ENCODE measurements at places on chromosomes 5 and 9.

GRCh38 chr9:33795819-33796218 is 458 bp downstream of the PRSS3 start:
- no peak for DNase-seq

GRCh38 chr5:173891308-173892116 is 3.4 kb downstream of the CPEB4 start:
- DNase-seq, result no peak

- no peak for DNase-seq
Observed at GRCh38 chr5:168316139-168316578, 24.7 kb downstream of the WWC1 start.

- DNase-seq, result no peak
Observed at GRCh38 chr9:85715587-85715986, 26.2 kb downstream of the AGTPBP1 start.

- DNase-seq, result no peak
Observed at GRCh38 chr9:83030391-83031107, 32.4 kb downstream of the RASEF start.

DNA sequence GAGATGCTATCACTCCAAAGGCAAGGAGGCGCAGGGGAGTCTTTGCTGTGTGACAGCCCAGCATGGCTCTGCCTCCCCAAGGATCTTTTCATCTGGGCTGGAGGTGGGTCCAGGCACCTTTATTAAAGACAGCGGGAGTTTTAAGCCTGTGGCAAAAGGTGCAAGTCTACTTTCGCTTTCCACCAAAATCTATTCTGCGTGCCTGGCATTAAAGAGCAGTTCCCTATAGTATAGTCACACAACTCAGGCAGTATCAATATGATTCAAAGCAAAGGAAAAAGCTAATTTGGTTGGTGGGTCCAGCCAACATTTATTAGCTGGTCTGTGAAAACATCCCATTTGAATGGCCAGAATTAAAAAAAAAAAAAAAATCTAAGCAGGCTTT is 398.7 kb downstream of the EBF1 start:
- DNase-seq, result no peak

DNA sequence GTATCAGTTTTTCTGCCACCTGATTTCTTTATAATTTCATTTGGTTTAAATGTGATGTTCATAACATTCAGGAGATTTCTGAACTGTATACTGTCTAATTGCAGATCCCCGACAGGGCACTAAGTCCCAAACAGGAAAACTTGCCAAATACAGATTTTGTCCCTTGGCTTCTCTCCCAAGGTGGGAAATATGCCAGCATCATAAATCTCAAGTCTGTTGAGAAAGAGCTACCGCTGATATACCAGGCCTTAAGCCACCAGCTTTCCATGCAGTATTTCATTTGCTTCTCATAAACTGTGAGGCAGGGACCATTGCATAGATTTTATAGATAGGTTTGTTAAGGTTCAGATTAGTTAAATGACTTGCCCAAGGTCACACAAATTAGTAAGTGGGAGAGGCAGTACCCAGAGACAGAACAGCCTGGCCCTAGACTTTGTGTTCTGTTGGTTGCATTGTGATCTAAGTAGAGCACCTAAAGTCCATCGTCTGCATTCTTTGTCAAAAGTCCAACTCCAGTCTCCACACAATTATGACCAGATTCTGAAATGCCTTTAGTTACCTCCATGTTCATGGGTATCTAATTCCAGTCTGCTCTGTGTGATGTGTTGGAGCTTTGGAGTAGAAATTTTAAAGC is 16.2 kb downstream of the GPR21 start:
- DNase-seq, result no peak

GRCh38 chr9:30058463-30058862 is 2326.0 kb upstream of the ACO1 start:
- DNase-seq, result no peak

DNA sequence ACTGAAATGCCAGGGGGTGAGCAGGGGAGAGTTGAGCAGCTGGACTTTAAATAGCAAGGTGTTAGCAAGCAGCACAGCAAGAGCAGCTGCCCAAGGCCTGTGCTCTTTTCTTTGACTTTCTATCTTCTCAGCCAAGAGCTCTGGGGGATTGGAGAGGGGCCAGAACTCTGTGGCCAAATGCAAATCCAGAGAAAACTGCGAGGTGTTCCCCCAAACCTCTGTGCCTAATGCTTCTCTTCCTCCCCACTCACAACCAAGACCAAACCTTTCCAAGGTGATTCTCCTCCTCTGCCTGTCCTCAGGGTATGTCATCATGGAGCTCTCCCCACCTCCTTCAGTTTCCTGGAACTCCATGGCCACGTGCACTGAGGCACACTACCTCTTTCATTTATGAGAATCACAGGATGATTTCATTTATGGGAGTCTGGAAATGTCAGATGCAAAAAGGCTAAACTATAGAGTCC is 118.7 kb upstream of the WWC1 start:
- DNase-seq, result no peak

GRCh38 chr5:135571066-135571609 is 7.7 kb downstream of the CXCL14 start:
- DNase-seq, result no peak

- DNase-seq, result no peak
Observed at GRCh38 chr5:919356-920000, 26.8 kb downstream of the TRIP13 start.

DNA sequence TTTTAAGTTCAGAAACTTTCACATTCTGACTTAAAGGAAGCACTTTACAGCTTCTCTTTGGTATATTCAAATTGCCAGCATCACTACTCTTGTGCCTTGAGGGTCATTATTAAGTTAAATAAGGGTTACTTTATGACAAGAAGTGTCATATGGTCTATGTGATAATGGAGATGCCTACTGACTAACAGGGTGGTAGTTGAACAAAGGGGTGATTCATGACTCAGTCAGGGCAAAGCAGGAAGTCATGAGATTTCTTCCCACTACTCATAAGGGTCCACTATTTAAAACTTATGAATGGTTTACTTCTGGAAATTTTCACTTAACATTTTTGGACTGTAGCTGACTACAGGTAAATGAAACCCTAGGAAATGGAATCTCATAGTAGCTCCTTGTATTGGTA is 938.3 kb upstream of the PTPRD start:
- no peak for DNase-seq

DNA sequence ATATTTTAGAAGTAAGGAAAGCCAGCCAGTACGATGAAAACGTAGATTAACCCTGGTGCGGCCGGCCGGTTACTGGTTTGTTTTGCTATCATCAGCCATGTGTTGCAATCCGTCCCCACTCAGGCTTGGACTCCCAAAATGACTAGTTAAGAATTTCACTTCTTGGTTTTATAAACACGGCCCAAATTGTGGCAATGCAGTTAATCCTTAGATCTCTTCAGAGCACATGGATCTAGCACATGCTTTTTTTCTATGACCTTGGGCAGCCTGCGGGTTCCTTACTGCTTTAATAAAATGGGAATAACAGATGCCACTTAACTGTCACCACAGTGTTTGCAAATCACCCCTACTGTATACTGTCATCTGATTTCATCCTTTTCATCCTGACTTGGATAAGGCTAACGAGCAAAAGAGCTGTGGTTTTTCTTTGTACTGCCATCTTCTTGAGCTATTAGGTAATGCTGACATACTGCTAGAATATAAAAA is 1.5 kb downstream of the NDFIP1 start:
- DNase-seq, result peak; percentile 5

GRCh38 chr5:141529002-141529401 is 40.1 kb downstream of the PCDHGC5 start:
- no peak for DNase-seq

- no peak for DNase-seq
Observed at GRCh38 chr5:80114860-80115259, 79.7 kb downstream of the THBS4 start.

DNA sequence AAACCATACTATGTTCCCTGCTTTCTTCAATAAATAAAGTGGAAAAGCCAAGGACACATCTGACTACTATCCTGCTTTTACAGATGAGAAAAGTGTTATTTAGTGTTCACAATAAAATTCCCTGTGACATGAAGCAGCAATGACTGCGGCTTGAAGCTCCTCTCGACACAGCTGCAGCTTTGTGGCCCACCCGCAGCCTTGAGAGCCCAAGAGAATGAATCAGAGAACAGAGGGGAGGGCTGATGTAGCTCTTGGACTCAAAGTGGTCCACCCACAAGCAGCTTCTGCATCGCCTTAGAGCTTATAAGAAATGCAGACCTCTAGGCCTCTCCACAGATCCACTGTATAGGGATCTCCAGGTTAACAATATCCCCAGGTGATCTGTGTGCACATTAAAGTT is 181.3 kb upstream of the GNA14 start:
- DNase-seq, result no peak

DNA sequence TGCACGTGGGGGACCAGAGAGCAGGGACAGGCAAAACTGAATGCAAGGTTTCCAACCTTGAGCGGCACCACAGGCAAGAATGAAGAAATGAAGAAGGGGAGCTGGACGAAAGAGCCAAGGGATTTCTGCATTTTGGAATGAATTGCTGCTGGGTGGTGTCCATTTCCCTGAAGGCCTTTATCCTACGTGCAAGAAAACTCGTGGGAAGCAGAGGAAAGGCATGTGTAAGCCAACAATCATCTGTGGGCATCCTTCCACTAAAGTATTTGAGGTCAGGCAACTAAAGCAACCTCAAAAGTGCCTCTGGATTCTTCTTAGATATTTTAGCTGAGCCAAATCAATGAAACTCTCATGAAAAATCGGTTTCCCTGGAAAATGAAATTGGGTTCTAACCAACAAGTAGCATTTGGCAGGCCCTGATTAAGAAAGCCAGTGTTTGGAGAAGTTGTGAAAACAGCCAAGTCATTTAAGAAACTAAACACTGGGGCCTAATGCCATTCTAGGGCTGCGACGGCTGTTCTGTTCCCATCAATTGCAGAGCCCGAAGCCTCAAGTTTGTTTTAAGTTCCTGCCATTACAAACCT is 4.7 kb upstream of the TGFBI start:
- no peak for DNase-seq

GRCh38 chr9:100277166-100277979 is 75.4 kb downstream of the TEX10 start:
- no peak for DNase-seq

- no peak for DNase-seq
Observed at GRCh38 chr9:137975936-137976565, 98.5 kb downstream of the CACNA1B start.

DNA sequence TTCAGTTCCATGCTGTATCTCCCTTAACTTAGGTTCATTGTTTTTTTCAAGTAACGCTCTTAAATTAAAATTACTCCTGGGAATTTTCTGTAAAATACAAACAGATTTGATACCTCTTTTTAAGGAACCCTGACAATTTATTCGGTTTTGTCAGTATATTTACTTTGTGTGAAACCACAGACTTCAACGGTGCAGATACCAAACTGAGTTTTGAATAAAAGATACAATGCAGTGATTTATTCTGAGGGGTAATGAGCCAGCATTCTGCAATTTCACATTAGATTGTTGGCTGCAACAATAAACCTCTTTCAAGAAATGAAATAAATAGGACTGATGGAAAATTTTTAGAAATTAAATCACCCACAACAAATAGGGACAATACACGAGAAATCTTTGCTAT is 308.6 kb upstream of the EDIL3 start:
- no peak for DNase-seq

DNA sequence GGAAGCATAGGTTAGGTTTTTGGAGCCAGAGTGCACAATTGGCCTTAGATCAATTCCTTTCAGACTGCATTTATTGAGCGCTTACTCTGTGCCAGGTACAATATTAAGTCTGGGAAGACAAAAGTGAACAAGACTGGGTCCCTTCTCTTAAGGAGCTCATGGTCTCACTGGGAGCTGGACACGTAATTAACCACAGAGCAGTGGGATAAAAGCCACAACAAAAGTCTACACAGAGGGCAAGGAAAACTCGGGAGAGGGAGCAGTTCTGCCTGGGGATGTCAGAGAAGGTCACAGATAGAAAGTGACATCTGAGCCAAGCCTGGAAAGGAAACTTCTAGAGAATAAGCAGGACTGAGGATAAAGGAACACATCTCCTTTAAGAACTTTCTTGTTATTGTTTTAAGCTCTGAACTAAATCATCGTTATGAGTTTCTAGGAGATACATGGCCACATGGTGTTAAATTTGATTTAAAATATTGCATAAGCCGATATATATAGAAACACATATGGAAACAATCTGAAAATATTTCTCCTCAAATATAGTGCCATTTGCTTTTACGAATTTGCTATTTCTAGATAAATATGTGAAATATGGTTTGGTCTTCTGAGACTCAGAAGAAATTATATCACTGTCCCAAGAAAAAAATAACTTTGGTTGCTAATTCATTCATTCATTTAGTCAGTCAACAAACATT is 40.1 kb upstream of the PDE8B start:
- no peak for DNase-seq

- peak; percentile 70 for DNase-seq
Observed at GRCh38 chr5:154165886-154166285, 24.6 kb upstream of the GALNT10 start.

DNA sequence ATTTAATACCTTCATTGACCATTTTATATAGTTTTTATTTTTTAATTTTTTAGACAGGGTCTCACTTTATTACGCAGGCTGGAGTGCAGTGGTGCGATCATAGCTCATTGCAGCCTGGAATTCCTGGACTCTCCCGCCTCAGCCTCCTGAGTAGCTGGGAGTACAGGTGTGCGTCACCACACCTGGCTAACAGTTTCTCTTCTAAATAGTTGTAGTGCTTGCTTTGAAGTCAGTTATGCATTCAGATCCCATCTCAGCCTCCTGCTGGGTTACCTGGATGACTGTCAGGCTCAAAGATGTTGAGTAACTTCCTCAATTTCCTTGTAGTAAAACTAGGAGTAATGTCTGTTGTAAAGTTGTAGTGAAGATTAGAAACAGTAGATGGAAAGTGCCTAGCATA is 21.4 kb downstream of the SNX18 start:
- no peak for DNase-seq

DNA sequence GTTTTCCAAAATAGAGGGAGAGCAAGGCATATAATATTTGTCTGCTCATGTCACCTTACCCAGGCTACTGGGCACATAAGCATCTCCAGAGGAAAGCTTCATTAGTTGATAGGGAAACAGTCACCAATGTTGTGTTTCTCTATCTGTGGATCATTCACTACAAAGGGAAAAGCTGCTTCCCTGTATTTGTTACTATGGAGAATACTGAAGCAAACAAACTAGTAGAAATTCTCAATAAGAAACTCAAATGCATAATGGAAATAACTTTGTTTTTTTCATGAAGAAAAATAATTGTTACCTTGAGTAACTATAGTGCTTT is 138.2 kb downstream of the PCSK1 start:
- no peak for DNase-seq

DNA sequence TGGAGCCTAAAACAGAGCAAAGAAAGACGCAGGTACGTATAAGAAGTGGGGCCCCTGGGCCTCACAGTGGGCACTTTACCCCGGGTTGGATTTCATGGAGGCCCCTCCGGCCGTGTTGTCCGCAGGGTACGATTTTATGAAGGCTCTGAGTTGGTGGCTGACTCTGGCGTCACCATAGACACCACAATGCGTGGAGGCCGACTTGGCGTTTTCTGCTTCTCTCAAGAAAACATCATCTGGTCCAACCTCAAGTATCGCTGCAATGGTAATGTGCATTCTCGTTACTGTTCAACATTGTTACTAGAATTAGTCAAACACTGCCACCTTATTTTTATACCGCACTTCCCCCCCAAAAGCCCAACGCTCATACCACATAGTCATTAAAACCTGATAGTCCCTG is 47.1 kb downstream of the THBS4 start:
- no peak for DNase-seq
